ENCODE measurements at places on chromosomes 1 and 21. TPM values are rescaled to one million over a fixed set of nuclear protein-coding genes. Genes with fewer than 3 reads are reported as not detected.

Gene TNFRSF18
- not detected for total RNA-seq

Gene NBPF3
- 18.2 TPM for total RNA-seq

Gene ATP1A4
- not detected for total RNA-seq

Gene FAM43B
- total RNA-seq = 0.90 TPM

Gene GNAI3
- 17.6 TPM for total RNA-seq

Gene GRHL3
- total RNA-seq = not detected

Gene FCGR3A
- not detected for total RNA-seq

Gene PDE9A
- total RNA-seq = not detected

Gene SNX7
- 80.3 TPM for total RNA-seq

Gene DMBX1
- total RNA-seq = not detected

Gene LRRC71
- not detected for total RNA-seq

Gene LYSMD1
- total RNA-seq = 12.5 TPM

Gene SPRR2G
- total RNA-seq = not detected

Gene LCE2B
- total RNA-seq = not detected

Gene PAX7
- not detected for total RNA-seq

Gene CYP2J2
- total RNA-seq = 0.09 TPM
